Left renal cortex interstitium (tissue), 4 donors: ENCODE measurements at places on chromosomes 13 and 19. TPM values are rescaled to one million over a fixed set of nuclear protein-coding genes. Genes with fewer than 3 reads are reported as not detected.

GRCh38 chr13:47675871-47676270 is 325.2 kb downstream of the SUCLA2 start:
- DNase-seq: no peak

Gene CARM1
- polyA plus RNA-seq: 53.9 TPM

DNA sequence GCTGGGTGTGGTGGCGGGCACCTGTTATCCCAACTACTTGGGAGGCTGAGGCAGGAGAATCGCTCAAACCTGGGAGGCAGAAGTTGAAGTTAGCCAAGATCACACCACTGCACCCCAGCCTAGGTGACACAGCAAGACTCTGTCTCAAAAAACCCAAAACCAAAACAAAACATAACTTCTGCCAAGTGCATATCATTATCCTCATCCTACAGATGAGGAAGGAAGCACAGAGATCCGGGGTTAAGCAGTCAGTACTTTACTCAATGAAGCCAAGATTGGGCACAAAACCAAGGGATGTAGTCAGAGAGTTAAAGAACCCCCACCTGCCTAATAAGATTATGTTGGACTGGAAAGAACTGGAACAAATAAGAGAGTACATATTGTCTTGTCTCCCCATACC is 5.5 kb upstream of the TMTC4 start:
- DNase-seq: no peak

- DNase-seq: no peak
Observed at GRCh38 chr13:72884101-72884500, 102.2 kb downstream of the PIBF1 start.

GRCh38 chr13:99356262-99357091 is 49.3 kb upstream of the GPR183 start:
- peak; percentile 41 for DNase-seq

- DNase-seq: no peak
Observed at GRCh38 chr19:31890230-31890629, 455.2 kb upstream of the ZNF507 start.
